ENCODE measurements at places on chromosomes 13 and 19.

GRCh38 chr13:35961461-35962220, 169.5 kb downstream of the DCLK1 start:
- DNase-seq: no peak

- DNase-seq: peak; percentile 31
Measured at GRCh38 chr13:113187263-113187669, 21.2 kb downstream of the PCID2 start.

DNA sequence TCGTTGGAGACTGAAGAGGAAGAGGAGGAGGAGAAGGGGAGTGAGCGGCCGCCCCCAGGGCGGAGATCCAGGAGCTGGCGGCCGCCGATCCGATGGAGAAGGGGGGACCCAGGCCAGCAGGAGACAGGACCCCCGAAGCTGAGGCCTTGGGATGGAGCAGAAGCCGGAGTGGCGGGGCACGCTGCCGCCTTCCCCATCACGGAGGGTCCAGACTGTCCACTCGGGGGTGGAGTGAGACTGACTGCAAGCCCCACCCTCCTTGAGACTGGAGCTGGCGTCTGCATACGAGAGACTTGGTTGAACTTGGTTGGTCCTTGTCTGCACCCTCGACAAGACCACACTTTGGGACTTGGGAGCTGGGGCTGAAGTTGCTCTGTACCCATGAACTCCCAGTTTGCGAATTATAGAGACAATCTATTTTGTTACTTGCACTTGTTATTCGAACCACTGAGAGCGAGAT, 1.8 kb downstream of the GADD45B start:
- no peak for DNase-seq

GRCh38 chr13:19089315-19089714, 92.3 kb downstream of the TUBA3C start:
- no peak for DNase-seq

DNA sequence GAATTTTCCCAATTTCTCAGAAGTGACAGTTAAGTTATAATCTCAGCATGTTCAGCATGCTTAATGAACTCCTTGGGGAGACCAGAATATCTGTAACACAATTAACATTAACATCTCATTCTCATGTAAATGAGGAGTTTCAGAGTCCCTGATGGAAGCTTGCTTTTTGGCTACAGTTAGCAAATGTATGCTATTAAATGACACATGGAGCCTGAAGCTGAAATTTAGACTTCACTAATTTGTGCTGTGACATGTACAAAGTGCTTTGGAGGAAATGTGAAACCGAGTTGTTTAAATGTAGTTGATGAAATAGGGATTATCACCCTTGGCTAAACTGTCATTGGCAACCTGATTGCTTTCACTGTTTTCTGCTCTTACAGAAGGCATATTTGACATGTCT, 2265.1 kb upstream of the PCDH20 start:
- no peak for DNase-seq

- DNase-seq: no peak
Measured at GRCh38 chr13:70043685-70044084, 63.9 kb upstream of the ATXN8OS start.

- no peak for DNase-seq
Measured at GRCh38 chr13:29473166-29473565, 122.3 kb downstream of the SLC7A1 start.

DNA sequence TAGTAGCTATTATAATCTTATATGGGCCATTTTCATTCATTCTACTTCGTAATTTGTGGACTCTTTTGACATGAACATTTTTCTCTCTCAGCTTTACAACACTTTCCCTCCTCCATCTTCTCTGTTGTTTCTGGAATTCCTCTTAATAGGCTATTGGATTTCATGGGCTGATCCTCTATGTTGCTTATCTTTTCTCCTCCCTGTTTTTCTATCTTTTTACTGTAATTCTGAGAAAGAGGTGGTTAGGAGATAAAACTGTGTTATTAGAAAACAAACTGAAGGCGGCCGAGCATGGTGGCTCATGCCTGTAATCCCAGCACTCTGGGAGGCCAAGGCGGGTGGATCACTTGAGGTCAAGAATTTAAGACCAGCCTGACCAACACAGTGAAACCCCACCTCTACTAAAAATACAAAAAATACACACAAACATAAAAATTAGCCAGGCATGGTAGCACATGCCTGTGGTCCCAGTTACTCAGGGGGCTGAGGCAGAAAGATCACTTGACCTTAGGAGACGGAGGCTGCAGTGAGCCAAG, 188.1 kb downstream of the UGGT2 start:
- no peak for DNase-seq

- no peak for DNase-seq
Measured at GRCh38 chr13:96020155-96020575, 33.0 kb downstream of the UGGT2 start.

- no peak for DNase-seq
Measured at GRCh38 chr13:82370316-82370715, 1512.0 kb downstream of the SLITRK1 start.

DNA sequence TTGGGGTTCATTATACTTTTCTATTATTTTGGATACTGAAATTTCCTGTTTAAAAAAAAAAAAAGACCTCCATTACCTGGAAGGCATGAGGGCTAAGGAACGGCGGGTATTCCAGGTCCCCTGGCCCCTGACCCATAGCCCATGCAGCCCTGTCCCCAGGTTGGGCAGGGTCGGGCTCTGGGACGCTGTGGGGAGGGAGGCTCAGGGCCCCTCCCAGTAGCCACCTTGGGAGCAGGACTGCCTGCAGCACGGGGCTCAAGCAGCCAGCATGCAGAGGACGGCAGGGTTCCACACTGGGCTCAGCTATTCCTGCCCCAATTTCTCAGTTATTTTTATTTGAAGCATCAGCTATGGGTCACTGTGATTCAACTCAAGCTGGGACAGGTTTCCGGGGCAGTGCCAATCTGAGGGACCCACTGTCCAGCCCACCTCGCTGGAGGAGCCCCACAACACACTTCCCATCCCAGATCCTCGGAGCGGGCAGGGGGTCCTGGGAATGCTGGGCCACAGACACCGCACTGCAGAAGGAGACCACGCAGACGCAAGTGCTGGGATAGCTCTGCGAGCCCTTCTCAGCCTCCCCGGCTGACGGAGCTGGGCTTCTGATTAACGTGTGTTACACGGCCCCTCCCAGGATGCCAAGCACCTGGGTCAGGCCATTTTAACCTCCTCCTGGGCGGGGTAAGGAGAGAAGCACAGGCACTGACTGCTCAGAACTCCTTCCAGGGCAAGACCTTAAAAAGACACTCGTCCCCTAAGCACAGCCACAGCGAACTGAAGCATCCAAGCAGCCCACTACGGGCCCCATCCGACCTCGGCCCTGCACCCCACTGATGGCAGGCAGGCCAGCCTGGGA, 60.1 kb downstream of the PEPD start:
- DNase-seq: no peak

GRCh38 chr13:48644141-48644540, 9.6 kb upstream of the CYSLTR2 start:
- DNase-seq: no peak

GRCh38 chr19:51410950-51411748, 6.3 kb downstream of the SIGLEC10 start:
- DNase-seq: no peak

- no peak for DNase-seq
Measured at GRCh38 chr19:39539165-39539517, 820 bp downstream of the EID2 start.

GRCh38 chr13:93859716-93860115, 619.8 kb downstream of the DCT start:
- no peak for DNase-seq

- DNase-seq: no peak
Measured at GRCh38 chr13:52599037-52599847, 43.0 kb upstream of the HNRNPA1L2 start.

GRCh38 chr19:48678201-48678600, 5.4 kb upstream of the NTN5 start:
- no peak for DNase-seq

DNA sequence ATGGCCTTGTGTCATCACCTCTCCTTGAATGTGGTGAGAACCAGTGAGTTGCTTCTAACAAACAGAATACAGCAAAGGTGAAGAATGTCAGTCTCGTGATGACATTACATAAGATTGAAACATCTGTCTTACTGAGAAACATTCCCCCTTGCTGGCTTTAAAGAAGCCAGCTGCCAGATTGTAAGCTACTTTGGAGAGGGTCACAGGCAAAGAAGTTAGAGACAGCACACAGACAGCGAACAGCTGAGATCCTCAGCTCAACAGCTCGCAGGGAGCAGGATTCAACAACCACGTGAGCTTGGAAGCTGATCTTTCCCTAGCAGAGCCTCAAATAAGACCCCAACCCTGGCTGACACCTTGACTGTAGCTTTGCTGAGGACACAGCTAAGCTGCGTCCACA, 367.9 kb downstream of the LIG4 start:
- DNase-seq: no peak

DNA sequence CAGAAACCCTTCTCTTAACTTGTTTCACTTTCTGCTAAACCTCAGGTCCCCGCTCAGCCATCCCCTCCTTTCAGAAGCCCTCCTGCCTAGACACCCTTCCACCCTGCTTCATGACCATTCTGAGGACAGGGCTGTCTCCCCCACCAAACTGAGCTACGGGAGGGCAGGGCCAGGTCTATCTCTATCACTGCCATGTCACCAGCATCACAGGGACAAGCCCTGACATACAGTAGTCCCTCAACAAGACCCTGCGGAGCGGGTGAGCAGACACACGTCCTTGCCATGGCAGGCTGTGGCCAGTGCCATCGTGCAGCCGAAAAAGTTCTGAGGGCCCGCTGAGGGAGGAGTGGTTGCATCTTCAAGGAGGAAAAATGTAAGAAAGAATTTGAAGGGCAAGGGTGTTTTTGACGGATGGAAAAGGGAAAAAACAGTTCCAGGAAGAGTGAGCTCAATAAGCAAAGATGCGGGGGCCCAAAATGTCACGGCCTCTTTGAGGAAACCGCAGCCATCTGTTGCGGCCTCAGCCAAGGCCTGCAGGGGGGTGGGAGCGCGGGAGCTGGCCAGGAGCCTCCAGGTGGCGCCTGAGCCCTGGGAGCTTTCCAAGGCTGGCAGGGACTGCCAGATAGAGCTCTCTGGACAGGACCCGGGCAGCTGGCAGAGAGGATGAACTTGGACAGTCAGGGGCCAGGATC, 8.1 kb downstream of the PTGIR start:
- DNase-seq: no peak

DNA sequence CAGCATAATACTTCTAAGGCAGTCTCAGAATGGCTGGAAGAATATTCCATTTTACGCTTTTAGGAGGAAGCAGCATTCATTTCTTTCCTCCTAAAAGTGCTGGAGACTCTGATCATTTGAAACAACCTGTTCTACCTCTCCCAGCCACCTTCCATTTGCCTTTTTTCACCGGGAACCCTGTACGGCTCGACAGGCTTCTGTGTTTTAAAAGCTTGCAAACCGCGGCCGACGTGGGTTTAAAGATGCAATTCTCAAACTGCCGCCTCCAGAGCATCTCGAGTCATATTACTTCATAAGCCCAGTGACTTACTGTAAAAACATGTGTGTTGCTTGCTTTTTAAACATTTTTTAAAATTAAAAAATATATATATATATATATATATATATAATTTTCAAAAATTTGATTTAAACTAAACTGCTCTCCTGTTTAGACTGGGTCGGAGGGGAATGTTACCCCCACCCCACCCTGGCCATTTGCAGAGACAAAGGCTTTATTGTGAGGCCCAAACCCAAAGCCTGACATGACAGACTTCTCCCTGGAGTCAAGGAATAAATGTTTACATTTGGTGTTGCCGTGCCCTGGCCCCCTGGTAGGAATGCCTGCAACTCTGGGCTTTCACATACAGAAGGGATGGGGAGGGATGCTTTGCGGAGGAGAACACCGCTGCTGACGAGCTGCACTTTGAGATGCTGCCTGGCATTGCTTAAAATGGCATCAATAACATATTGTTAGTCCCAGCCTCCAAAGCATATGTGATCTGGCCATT, 30.4 kb downstream of the ZNF536 start:
- no peak for DNase-seq

GRCh38 chr13:112715210-112715609, 25.4 kb downstream of the ATP11A start:
- no peak for DNase-seq

GRCh38 chr13:99277629-99278028, 19.4 kb upstream of the GPR18 start:
- no peak for DNase-seq

- DNase-seq: peak; percentile 74
Measured at GRCh38 chr19:12782424-12783290, 7.3 kb upstream of the HOOK2 start.

- no peak for DNase-seq
Measured at GRCh38 chr13:113283904-113284303, 13.1 kb upstream of the LAMP1 start.

DNA sequence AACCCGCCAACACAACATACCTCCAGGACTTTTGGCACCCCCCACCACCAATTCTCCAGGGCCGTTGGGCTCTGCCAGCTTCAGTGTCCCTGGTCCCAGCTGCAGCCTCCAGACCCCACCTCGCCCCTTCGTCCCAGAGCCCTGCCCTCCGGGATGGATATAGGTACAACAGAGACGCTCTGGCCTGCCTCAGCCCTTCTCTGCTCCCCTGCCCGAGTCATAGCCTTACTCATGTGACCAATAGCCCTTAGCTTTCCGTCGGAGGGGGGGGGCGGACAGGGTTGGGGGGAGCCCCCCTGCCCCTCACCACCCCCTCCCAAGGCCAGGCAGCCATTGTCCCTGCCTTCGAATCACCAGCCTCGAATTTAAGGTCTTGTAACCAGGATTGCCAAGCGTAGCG, 70.8 kb upstream of the NFIC start:
- DNase-seq: no peak

- no peak for DNase-seq
Measured at GRCh38 chr19:42270346-42271044, 1.4 kb downstream of the CIC start.

DNA sequence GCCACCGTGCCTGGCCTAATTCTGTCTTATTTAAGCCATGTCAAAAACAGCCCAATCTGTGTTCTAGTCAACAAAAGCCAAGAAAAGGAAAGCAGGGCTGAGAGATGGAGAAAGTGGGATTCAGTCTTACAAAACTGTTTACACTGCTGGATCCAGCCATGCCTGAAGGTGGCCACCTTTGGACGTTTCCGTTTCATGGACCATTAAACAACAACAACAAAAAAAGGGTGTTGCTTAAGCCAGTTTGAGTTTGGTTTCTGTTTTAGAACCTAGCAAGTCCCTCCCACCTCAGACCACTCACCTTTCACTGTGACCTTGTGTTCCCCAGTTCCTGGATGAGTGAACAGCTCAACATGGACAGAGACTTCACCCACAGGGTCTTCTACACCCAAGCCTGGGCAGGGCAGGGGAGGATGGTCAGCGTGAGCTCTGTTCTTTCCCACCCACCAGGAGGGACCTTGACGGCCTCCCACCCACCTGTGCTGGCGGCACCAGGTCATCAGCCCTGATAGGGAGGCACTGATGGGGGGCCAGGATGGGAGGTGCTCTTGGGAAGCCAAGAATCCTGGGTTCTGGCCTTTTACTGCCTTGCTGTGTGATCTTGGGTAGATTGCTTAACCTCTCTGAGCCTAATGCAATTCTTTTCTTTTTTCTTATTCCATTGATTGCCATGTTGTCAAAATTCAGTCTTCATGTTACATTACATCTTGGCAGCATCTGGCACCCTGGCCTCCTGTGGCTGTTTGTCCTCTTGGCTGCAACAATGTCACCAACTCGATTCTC, 56.2 kb downstream of the COLGALT1 start:
- DNase-seq: no peak

- no peak for DNase-seq
Measured at GRCh38 chr13:76683168-76683567, 203.0 kb downstream of the KCTD12 start.

Data from stimulated activated CD8-positive, alpha-beta memory T cell treated with anti-CD3 and anti-CD28 coated beads, Interleukin-4, amount 100 ng/mL, for 4 hours (primary cell).